ENCODE measurements at places on chromosomes 6 and 20.

DNA sequence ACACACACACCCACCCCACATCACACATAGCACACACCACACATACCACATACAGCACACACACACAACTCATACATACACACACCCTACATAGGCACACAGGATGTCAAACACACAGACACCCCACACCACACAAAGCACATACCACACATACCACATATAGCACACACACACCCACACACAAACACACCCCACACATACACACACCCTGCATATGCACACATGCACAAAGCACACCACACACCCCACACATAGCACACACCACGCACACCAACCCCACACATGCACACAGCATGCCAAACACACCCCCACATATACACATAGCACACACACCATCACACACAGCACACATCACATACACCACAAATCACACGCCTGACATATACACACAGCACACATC, 79.1 kb downstream of the RAMACL start:
- no peak for DNase-seq

GRCh38 chr20:56716806-56717205, 87.7 kb downstream of the TFAP2C start:
- DNase-seq: no peak

DNA sequence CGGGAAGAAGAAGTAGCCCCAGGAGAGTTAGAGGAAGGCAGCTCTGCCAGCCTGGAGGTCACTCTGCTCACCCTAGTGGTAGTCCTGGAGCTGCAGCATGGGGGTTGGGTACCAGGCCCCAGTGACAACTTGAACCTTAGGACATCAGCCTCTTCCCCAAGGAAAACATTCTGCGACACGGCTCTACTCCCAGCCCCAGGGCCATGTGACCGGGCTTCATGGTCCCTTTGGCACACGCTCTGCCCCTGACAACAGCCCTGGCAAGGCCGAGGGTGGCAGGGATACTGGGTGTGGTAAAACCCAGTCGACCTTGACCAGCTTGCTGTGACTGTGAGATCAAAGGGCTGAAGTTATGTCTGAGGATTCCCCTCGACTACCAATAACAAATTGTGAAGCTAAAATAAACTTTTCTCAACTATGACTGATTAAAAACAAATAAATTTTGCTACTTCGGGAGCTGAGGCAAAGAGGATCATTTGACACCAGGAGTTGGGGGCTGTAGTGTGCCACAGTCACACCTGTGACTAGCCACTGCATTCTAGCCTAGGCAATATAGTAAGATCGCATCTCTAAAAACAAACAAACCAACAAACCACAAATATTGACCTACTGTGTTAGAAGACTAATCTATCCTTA, 24.4 kb upstream of the ARID1B start:
- DNase-seq: no peak

DNA sequence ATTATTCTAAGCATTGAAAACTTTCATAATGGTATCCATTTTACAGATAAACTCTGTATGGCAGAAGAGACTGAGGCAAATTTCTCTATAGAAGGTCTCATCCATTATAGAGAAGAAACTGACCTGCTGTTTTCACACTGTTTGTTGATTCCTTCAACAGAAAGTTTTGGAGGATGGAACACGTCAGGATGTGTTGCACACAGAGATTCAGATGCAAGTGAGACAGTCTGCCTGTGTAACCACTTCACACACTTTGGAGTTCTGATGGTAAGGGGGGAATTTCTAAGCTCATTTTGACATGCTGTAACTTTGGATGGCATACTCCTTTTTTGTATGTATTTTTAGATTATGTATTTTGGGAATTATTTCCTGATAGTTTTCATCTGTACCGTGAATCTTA, 109.3 kb downstream of the ADGRG6 start:
- no peak for DNase-seq

GRCh38 chr6:84524636-84525035, 239.8 kb downstream of the TBX18 start:
- peak; percentile 32 for DNase-seq

- no peak for DNase-seq
Observed at GRCh38 chr6:39037082-39037508, 11.5 kb upstream of the GLP1R start.

DNA sequence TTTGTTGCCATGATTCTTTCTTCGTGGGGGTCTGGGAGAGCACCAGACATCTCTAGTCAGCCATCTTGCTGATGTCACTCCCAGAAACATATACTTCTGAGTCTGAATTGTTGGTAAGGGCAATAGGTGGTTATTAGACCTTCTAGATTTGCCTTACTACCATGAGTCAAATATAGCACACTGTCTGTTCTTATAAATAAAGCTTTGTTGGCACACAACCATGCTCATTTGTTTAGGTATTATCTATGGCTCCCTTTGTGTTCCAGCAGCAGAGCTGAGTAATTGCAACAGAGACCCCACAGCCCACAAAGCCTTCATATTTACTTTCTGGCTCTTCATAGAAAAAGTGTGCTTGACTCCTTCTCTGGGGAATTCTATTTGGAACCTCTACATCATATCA, 62.9 kb downstream of the CDH26 start:
- DNase-seq: no peak

DNA sequence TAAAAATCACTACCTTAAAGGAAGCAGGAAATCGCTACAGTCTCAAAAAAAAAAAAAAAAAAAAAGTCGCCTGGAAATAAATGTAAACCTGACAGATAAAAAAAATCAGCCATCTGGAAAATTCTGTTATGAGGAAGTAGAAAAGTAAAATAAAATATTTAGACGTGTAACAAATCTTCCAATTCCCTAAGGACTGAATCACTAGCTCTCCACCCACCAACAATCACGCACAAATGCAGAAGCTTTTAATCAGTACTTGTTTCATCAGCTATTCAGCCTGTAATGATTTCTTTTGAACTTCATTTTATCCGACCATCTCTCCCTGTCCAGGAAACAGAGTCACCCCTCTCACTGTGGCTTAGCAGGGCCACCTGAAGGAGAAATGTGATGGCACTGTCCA, 59.0 kb downstream of the SLC23A2 start:
- DNase-seq: no peak

- no peak for DNase-seq
Observed at GRCh38 chr20:36259177-36260061, 23.1 kb downstream of the AAR2 start.

GRCh38 chr6:42777126-42777822, 4.6 kb upstream of the BICRAL start:
- DNase-seq: peak; percentile 48

DNA sequence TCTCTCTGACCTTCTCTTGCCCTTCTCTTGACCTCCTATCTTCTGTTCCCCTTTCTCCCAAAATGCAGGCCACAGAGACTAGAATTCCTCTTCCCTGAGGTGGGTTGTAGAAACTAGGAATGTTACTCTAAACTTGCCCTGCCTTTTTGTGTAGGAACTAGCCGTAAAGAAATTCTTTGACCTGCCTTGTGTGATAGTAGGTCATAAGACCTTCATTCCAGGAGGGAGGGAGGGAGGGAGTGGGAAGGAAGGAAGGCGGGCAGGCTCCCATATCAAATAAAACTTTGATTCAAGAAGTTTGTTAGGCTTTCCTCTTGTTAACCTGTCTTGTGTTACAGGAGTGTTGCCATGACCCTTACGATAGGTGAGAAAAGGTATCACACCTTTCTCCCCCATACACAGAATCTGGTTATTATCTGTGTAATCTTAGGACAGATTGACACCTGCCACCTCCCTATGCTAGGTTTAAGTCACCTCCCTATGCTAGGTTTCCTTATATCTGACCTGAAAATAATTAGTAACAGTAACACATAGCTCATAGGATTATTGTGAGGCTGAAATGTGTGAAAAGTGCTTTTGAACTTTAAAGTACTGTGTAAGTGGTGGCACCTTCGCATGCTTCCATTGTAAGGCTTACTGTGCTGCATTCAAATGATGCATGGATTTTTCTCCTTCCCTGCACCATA, 32.6 kb upstream of the FUCA2 start:
- DNase-seq: no peak

DNA sequence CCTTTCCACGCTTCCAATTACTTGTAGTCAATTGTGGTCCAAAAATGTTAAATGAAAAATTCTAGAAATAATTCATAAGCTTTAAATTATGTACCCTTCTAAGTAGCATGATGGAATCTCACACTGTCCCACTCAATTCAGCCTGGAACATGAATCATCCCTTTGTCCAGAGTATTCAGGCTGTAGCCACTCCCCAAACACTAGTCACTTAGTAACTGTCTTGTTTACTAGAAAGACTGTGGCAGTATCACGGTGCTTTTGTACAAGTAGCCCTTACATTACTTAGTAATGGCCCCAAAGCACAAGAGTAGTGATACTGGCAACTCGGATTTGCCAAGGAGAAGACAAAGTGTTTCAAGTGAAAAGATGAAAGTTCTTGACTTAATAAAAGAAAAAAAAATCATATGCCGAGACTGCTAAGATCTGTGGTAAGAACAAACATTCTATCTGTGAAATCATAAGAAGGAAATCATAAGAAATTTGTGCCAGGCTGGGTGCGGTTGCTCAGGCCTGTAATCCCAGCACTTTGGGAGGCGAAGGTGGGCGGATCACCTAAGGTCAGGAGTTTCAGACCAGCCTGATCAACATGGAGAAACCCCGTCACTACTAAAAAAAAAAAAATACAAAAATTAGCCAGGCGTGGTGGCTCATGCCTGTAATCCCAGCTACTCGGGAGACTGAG, 168.5 kb upstream of the SIM1 start:
- DNase-seq: peak; percentile 1

DNA sequence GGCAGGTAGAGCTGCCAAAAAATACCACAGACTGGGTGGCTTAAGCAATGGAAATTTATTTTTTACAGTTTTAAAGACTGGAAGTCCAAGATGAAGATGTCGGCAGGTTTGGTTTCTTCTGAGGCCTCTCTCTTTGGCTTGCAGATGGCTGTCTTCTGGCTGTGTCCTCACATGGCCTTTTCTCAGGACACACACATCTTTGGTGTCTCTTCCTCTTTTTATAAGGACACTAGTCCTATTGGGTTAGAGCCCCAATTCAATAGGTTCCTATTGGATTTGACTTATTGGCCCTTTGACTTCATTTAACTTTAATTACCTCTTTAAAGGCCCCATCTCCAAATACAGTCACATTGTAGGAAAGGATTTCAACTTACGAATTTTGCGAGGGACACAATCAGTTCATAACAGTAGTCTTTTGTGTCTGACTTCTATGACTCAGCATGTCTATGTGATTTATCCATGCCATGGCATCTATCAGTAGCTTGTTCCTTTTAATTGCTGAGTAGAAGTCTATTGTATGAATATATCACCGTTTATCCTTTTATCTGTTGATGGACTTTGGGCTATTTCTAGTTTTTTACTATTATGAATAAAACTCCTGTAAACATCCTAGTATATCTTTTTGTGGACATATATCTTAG, 11.0 kb upstream of the TCP11 start:
- peak; percentile 21 for DNase-seq

- DNase-seq: no peak
Observed at GRCh38 chr20:15061061-15061430, 723.6 kb upstream of the FLRT3 start.

DNA sequence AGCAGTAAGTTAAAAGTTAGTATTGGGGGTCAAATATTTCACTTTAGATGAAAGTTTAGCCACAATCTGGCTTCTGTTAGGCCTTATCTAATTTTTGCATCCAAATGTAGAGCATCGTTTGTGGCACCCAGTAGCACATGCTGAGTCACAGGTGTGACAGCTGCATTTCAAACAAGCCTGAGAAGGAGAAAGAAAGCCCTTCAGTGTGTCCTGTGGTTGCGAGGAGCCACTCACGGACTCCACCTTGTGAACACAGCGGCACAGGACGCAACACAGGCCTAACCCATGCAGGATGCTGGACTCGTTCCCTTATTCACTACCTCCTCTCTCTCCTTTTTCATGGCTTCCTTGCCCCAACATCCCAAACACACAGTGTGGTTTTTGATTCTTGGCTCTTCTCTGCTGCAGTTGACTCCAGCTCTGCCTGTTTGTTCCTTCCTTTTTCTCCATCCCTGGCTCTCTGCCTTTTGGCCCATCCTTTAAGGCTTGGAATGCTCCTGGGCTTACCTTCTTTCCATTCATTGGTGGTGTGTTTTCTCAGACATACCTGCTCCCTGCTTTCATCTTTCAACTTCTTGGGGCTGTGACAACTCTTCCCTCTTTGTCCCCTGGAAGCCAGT, 124.2 kb downstream of the SLC16A10 start:
- DNase-seq: no peak

DNA sequence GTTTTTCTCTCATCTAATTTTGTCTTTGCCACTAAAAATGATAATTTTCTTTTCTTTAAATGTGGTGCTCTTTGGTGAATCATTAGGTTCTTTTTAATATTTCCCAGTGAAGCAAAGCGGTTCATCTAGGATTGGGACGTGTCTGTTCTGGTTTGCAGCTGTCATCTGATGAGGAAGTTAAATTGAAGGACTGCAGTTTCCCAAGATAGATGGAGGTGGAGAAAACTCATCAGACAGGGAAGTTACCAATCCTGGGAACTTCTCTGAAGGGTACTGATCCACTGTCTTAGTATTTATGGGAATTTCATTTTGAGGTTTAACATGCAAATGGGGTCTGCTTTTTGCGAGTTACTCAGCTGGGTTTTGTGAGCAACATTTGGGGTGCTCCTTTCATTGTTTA, 2.4 kb upstream of the AARS2 start:
- no peak for DNase-seq

DNA sequence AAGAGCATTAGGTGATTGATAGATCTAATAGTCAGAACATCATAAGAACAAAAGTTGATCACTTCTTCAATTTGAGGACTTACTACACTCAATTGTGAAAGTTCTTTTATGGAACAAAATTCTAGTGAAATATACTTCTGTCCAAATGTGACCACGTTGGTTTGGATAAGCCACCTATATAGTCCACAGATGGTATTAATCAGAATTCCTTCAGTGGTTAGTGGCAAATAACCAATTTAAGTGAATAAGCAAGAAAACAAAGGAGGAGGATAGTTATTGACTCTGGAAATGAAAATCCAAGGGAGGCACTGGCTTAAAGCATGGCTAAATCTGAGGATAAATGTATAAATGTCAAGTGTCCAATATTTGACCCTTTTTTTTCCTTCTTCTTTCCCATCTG, 268.5 kb upstream of the MARCKS start:
- no peak for DNase-seq

GRCh38 chr6:149079456-149079855, 238.1 kb upstream of the TAB2 start:
- no peak for DNase-seq

- no peak for DNase-seq
Observed at GRCh38 chr6:108732091-108732870, 115.9 kb upstream of the ARMC2 start.

All from activated CD4-positive, alpha-beta T cell treated with anti-CD3 and anti-CD28 coated beads, Interleukin-10, Interleukin-2, amounts not matched to agents 100 ng/mL and 50 ng/mL, durations not matched to agents 16 hours and 8 hours (primary cell).